ENCODE measurements at places on chromosomes 11 and 22. TPM values are rescaled to one million over a fixed set of nuclear protein-coding genes. Genes with fewer than 3 reads are reported as not detected.

- DNase-seq = no peak
- peak overlapping the region; percentile 73 for H3K27ac ChIP-seq
- H3K4me3 ChIP-seq = peak overlapping the region; percentile 89
- H3K4me1 ChIP-seq = peaks cover 59% of the 10 kb centered on the region
Observed at GRCh38 chr11:118609380-118610224, 2.2 kb downstream of the PHLDB1 start.

DNA sequence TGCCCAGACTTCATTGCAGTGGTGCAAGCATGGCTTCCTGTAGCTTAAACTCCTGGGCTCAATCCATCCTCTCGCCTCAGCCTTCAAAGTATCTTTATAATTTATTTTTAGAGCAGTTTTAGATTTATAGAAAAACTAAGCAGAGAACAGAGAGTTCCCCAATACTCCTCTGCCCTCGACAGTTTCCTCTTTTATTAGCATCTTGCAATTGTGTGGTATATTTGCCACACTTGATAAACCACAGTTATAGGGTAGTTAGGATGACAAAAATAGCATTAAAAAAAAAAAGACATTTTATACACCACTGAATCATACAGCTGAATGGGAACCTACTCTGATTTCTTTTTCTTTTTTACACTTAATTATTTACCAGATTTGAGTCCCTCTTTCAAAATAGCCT, 31.2 kb downstream of the MS4A2 start:
- no peaks in the 10 kb centered on the region for H3K27me3 ChIP-seq
- H3K4me3 ChIP-seq = no peak overlapping the region
- H3K4me1 ChIP-seq = peaks cover 4% of the 10 kb centered on the region
- H3K36me3 ChIP-seq = no peaks in the 10 kb centered on the region
- H3K27ac ChIP-seq = no peak overlapping the region

GRCh38 chr22:23193196-23193827, 13.0 kb downstream of the BCR start:
- H3K27ac ChIP-seq = no peak overlapping the region
- H3K4me3 ChIP-seq = no peak overlapping the region
- no peaks in the 10 kb centered on the region for H3K27me3 ChIP-seq
- H3K36me3 ChIP-seq = peaks cover 2% of the 10 kb centered on the region

- no peaks in the 10 kb centered on the region for H3K4me1 ChIP-seq
- no peak overlapping the region for H3K27ac ChIP-seq
- H3K36me3 ChIP-seq = peaks cover 14% of the 10 kb centered on the region
- no peak for DNase-seq
Observed at GRCh38 chr11:76523786-76524436, 79.1 kb downstream of the EMSY start.

Gene DCHS1
- total RNA-seq = 40.4 TPM

DNA sequence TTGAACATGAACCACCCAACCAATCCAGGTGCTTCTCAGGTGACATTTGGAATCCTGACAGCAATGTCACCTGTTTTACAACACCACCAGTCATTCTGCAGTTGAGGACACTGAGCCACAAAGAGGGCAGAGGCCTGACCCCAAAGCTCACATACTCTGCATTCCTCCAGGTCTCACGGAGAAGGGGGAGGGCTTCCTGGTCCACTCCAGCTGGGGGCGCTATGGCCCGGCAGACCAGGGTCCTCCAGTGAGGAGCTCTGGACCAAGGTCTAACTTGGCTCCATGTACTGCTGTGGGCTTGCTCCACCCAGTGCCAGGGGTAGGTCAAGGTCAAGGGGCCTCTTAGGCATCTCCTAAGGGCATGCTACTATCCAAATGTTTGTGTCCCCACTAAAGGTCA, 1.5 kb upstream of the PNPLA3 start:
- peak overlapping the region; percentile 88 for H3K4me3 ChIP-seq
- no peaks in the 10 kb centered on the region for H3K36me3 ChIP-seq
- no peak for DNase-seq
- peaks cover 36% of the 10 kb centered on the region for H3K4me1 ChIP-seq
- no peaks in the 10 kb centered on the region for H3K27me3 ChIP-seq

DNA sequence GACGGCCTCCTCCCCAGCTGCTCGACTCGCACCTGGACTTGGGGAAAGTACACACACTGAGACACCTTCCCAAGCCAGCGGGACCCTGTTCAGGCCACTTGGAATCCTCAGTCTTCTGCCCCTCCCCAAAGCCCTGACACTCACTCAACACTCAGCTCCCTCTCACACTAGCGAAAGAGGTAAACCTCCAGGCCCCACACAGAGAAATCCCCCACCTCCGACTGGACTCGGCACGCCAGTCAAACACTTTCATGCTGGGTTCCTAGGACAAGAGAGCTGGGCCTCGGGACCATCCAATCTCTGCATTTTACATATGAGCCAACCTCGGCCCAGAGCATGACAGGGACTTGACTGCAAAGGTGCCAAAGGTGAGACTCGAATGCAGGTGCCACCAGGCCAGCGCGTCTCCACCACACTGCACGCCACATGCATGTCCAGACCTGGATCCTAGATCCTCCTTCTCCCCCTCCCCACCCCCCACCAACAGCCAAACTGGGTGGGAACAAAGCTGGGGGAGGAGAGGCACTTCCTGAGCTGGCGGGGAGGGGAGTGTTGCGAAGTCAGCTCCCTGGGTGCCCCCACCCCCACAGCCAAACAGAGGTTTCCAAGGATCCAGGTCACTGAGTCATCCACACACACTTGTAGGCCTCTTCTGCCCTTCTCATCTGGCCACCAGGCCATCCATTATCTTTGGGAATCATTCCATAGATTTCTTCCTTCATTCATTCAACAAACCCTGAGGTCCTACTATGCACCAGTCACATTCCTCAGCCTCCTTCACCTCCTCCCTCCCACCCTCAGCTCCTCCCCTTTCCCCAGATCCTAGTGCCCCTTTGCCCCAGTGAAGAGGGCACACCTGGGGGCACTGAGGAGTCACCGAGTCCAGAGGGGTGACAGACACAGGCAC, 10.7 kb upstream of the CD5 start:
- no peak overlapping the region for H3K4me3 ChIP-seq
- H3K4me1 ChIP-seq = peaks cover 3% of the 10 kb centered on the region

- no peaks in the 10 kb centered on the region for H3K27me3 ChIP-seq
- peaks cover 54% of the 10 kb centered on the region for H3K4me1 ChIP-seq
- H3K27ac ChIP-seq = no peak overlapping the region
- DNase-seq = no peak
- peak overlapping the region; percentile 17 for H3K4me3 ChIP-seq
- H3K36me3 ChIP-seq = peaks cover 11% of the 10 kb centered on the region
Observed at GRCh38 chr11:2808850-2809846, 76.4 kb downstream of the CDKN1C start.

GRCh38 chr11:76671237-76671592, 668 bp upstream of the LRRC32 start:
- DNase-seq = no peak
- H3K27me3 ChIP-seq = peaks cover 27% of the 10 kb centered on the region
- no peak overlapping the region for H3K27ac ChIP-seq
- no peaks in the 10 kb centered on the region for H3K36me3 ChIP-seq

- peaks cover 19% of the 10 kb centered on the region for H3K4me1 ChIP-seq
- H3K27ac ChIP-seq = no peak within 1 kb of the TSS
- peaks cover 5% of the 10 kb centered on the region for H3K27me3 ChIP-seq
- H3K36me3 ChIP-seq = no peaks in the 10 kb centered on the region
Observed at GRCh38 chr11:128942817-128943427, at the start of gene TP53AIP1. Gene TP53AIP1 (minus strand): TSS chr11:128942871. CDS start chr11:128937818, 5,053 bp downstream.

Gene ACAD8
- total RNA-seq = 28.5 TPM

Gene ESAM
- total RNA-seq = 1.1 TPM

DNA sequence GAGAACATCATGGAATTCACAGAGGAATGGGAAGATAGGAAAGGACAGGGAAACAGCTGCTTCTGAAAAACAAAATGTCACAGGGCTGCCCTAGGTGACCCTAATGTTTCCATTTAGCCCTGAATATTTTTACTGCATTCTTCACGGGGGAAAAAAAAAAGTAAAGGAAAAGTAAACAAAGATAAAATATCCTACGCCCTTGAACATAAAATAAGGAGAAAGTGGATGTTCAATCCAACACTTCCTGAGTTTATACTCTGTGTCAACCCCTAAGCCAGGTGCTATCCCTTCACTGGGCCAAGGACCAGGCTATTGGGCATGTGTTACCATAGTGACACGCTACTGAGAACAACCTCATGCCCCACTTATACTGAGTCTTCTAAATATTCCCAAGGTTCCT, 84.7 kb downstream of the FAM76B start:
- no peaks in the 10 kb centered on the region for H3K27me3 ChIP-seq
- DNase-seq = no peak
- H3K4me3 ChIP-seq = no peak overlapping the region
- H3K36me3 ChIP-seq = no peaks in the 10 kb centered on the region
- H3K4me1 ChIP-seq = peaks cover 10% of the 10 kb centered on the region
- no peak overlapping the region for H3K27ac ChIP-seq

Gene IMMP1L
- total RNA-seq = 64.6 TPM

Gene APOBEC3H
- total RNA-seq = not detected

- no peak overlapping the region for H3K27ac ChIP-seq
- peaks cover 51% of the 10 kb centered on the region for H3K27me3 ChIP-seq
- no peak for DNase-seq
- no peaks in the 10 kb centered on the region for H3K36me3 ChIP-seq
Observed at GRCh38 chr11:65791719-65792213, 4.9 kb downstream of the OVOL1 start.

GRCh38 chr22:48228468-48228867, 1466.0 kb downstream of the TBC1D22A start:
- H3K27me3 ChIP-seq = peaks cover 2% of the 10 kb centered on the region
- H3K4me3 ChIP-seq = no peak overlapping the region
- peaks cover 4% of the 10 kb centered on the region for H3K36me3 ChIP-seq
- DNase-seq = no peak

DNA sequence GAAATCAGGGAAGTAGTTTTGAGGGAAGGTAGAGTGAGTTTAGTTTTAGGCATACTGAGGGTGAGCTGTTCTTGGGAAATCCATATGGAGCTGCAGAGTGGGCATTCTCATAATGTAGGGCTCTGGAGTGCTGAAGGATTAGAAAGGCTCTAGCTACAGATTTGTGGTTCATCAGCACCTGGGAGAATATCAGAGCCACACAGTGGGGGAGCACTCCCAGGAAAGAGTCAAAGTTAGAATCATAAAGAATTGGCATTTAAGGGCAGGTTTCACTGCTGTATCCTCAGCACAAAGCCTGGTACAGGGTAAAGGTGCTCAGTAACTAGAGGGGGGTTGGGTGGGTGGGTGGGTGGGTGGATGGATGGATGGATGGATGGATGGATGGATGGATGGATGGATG, 52.5 kb downstream of the SLN start:
- no peak overlapping the region for H3K4me3 ChIP-seq
- no peak for DNase-seq
- no peak overlapping the region for H3K27ac ChIP-seq
- peaks cover 5% of the 10 kb centered on the region for H3K27me3 ChIP-seq
- peaks cover under 1% of the 10 kb centered on the region for H3K4me1 ChIP-seq
- H3K36me3 ChIP-seq = no peaks in the 10 kb centered on the region

DNA sequence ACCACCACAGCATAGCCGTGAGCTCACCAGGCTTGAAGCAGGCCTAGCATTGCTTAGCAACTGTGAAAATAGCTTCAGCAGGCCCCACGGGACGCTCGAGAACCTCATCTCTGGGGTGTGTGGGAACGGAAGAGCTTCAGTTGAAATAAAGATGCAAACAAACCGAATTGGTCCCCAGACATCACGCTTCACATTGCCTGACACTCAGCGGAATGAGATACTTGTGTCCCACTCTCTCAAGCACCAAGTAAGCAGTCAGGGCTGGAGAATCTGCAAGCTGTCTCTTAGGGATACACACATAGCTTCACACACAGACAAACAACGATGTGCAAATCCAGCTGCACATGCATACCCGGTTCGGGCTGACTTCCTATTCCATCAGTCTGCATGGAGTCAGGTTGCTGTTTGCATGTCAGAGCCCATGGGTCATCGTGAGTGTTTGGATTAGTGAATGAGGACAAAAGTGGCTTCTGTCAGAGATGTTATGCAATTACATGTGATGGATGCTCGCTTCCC, 205.7 kb downstream of the SNX19 start:
- H3K27me3 ChIP-seq = no peaks in the 10 kb centered on the region
- DNase-seq = no peak
- H3K36me3 ChIP-seq = peaks cover 4% of the 10 kb centered on the region

Gene PRCP
- 59.8 TPM for total RNA-seq

DNA sequence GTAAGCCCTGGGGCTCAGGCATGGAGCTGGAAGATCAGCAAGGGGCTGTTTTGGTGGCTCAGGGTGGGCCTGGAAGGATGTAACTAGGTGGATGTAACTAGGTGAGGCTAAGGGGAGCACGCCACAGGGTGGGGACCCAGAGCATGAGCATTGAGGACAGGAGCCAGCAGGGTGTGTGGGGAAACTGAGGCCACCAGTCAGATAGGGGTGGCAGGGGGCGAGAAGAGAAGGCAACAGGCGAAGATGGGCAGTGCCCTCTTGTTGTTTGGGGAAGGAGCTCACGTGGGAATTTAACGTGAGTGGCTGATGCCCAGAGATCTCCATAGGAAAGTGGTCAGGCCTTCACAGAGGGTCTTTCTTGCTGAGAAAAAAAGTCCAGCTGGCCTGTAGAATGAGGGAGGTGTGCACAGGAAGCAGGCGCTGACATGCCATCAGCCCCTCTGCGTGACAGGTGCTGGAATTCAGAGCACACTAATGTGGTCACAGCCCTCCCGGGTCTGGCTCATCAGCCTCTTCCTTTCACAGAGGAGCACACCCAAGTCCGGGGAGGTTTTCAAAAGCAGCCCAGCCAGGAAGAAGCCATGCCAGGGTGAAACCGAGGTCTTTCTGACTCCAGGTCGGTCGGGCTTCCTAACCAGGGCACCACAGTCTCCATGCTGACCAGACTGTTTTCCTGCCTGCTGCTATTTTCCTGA, 54.6 kb upstream of the PAX6 start:
- H3K27ac ChIP-seq = no peak overlapping the region
- no peak overlapping the region for H3K4me3 ChIP-seq
- peaks cover 14% of the 10 kb centered on the region for H3K4me1 ChIP-seq
- no peak for DNase-seq
- no peaks in the 10 kb centered on the region for H3K36me3 ChIP-seq

DNA sequence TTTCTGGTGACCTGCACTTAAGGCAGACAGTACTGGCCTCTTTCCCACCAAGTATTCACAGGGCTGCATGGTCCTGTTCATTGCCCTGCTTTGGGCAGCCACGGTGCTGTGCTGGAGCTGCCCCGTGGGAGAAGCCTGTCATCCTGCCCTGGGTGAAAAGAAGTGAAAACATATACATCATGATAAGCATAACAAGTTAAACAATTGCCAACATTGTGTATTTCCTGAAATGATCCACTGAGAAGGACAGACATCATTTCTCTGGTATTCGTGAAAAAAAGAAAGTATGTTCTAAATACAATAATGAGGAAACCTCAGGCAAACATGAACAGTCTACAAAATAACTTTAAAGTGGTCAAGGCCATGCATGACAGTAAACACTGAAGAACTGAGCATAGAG, 393.1 kb downstream of the TMEM135 start:
- H3K27ac ChIP-seq = no peak overlapping the region
- DNase-seq = no peak
- H3K36me3 ChIP-seq = peaks cover 2% of the 10 kb centered on the region

Gene PHF21B
- total RNA-seq = 36.5 TPM

Measured in neural crest cell (in vitro differentiated cells).